Cardiac muscle cell (in vitro differentiated cells and primary cell): ENCODE measurements at places on chromosomes 11 and 22. TPM values are rescaled to one million over a fixed set of nuclear protein-coding genes. Genes with fewer than 3 reads are reported as not detected.

The GDPD4 gene
- not detected in 2 replicates for polyA plus RNA-seq

The PSMD13 gene
- polyA plus RNA-seq, result 167 and 175 TPM in 2 replicates

The PDE3B gene
- polyA plus RNA-seq, result 6.4 and 8.3 TPM in 2 replicates

The AMPD3 gene
- polyA plus RNA-seq, result 1.8 and 2.9 TPM in 2 replicates

The BIK gene
- 34.6 and 65.4 TPM in 2 replicates for polyA plus RNA-seq

The ALG8 gene
- polyA plus RNA-seq, result 74.1 and 75.4 TPM in 2 replicates

The SLC39A13 gene
- 80.8 and 86.6 TPM in 2 replicates for polyA plus RNA-seq

The DUSP8 gene
- 0.55 and 0.59 TPM in 2 replicates for polyA plus RNA-seq

The MMP13 gene
- polyA plus RNA-seq, result not detected in 2 replicates

The CHADL gene
- 0.49 and 1.8 TPM in 2 replicates for polyA plus RNA-seq

The GLYAT gene
- not detected in 2 replicates for polyA plus RNA-seq
